ENCODE measurements at places on chromosomes 6 and 20. TPM values are rescaled to one million over a fixed set of nuclear protein-coding genes. Genes with fewer than 3 reads are reported as not detected.

Gene C20orf202
- 0.68 TPM for total RNA-seq

Gene THBS2
- total RNA-seq, result not detected

Gene SLC17A1
- 0.52 TPM for total RNA-seq

Gene CLVS2
- total RNA-seq, result not detected

Gene KIF13A
- total RNA-seq, result 1.4 TPM

DNA sequence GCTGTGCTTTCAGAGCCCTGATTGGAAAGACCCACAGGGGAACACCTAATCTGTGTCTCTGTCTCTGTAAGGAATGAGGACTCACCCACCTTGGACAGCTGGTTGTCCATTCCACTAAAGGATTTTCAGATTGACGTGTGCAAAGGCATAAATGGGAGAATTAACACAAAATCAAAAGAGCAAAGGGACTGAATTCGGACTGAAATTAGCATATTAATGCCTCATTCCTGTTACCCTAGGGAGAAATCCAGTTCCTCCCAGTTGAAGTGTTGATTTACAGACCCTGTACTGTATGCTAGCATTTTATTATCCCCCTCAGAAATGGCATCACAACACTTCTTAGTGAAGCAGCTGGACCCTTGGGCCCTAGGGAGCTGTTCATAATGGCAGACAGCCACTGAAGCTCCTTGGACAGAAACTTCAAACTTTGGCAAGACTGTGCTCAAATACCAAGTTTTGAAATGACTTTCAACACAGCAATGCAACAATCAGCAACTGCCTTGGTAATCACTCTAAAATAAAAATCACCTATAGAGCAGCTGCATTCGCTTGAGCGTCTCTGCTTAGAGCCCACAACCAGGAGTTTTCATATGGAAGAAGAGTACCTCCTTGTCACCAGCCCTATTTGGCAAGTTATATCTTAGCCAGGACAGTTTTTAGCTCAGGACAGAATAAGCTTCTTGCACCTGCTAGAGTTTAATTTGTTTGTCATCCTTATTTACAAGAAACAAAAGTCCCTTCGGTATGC lies 118.1 kb downstream of the TRDN start:
- DNase-seq, result no peak

GRCh38 chr20:59291740-59292383 lies 8.5 kb upstream of the EDN3 start:
- no peak for DNase-seq

DNA sequence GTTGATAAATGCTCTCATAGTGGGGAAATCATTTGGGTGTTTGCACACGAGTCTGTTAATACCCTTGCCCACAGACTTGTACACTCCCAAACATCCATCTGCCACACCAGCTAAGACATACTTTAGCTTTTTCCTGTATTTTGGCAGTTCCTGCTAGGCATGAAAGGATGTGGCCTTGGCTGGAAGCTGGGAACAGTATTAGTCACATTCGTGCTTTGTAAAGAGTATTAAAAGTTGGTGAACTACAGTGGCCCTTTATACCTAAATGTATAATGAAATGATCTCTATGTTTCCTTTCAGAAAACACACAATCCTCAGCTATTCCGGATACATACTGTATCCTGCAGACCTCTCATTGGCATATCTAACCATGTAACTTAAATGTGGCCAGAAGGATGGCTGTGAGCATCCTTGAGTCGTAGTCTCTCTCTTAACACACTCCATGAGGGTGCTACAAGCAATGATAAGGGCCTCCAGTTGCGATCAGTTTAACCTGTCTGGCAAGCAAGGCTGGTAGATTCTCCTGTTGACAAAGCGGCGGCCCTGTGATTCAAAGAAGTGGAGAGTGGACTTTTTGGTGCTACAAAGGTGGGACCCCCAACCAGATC lies 1.5 kb downstream of the LEMD2 start:
- DNase-seq, result no peak

- DNase-seq, result no peak
Observed at GRCh38 chr6:136822046-136822375, 381 bp upstream of the PEX7 start.

DNA sequence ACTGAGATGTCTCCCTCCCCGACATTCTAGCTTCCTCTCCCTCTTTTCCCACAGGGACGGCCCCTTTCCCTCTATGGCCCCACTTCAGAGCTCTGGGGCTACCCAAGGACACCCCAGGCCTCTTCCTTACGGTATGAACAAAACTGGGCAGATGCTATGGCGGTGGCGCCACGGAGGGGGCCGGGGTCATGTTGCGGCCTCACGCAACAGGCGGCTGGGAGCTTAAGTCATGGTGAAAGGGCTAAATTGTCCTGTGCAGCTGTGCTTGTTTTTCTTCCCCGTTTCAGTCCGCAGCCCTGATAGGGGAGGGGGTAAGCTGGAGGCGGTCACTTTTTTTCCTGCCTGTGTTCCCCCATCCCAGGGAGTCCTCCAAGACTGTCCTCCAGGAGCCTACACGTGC lies 17.6 kb upstream of the KIAA1755 start:
- DNase-seq, result no peak

DNA sequence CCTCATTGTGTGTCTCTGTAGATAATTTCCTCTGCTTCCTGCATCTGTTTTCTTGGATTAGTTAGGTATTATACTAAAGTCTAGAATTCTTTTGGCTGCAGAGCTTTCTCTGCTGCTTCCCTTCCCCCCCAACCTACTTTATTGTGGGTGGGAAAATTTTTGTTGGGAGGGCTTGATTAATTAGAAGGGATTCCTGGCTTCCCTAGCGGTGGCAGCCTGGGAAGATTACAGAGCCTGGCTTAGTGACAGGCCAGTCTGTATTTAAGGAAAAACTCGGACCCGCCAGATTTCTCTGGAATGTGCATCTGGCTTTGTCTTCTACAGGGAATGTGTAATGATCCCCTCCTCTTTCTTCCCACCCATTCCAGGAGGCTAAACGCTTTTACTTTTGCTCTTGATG lies 31.2 kb downstream of the SLX4IP start:
- DNase-seq, result no peak

GRCh38 chr6:169420912-169421543 lies 167.4 kb upstream of the THBS2 start:
- no peak for DNase-seq

DNA sequence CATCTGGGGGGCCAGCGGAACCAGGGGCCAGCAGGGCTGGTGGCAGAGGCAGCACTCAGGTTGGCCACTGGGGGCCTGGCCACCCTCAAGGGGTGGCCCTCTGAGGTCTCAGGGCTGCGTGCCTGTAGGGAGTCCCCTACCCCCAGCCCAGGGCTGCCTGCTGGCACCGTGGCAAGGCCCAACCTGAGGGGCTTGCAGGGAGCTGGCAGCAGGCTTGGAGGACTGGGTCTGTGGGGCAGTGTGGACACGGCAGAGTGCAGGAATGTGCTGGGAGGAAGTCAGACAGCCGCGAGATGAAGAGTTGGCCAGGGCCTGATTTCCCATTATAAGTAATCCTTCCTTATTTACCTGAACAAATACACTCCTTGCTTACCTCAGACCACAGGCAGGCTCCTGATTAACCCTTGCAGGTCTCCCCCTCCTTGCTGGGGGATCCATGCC lies at the start of gene SPDEF:
SPDEF (minus strand) TSS at position 299 of the 441 bp plus-strand sequence. CDS start 11,874 bp downstream, outside the sequence.
- DNase-seq, result no peak

- DNase-seq, result no peak
Observed at GRCh38 chr20:56733967-56734366, 104.9 kb downstream of the TFAP2C start.

- no peak for DNase-seq
Observed at GRCh38 chr20:31551163-31552081, 37.2 kb downstream of the HM13 start.

- DNase-seq, result no peak
Observed at GRCh38 chr6:17385660-17386059, 7.7 kb upstream of the CAP2 start.

DNA sequence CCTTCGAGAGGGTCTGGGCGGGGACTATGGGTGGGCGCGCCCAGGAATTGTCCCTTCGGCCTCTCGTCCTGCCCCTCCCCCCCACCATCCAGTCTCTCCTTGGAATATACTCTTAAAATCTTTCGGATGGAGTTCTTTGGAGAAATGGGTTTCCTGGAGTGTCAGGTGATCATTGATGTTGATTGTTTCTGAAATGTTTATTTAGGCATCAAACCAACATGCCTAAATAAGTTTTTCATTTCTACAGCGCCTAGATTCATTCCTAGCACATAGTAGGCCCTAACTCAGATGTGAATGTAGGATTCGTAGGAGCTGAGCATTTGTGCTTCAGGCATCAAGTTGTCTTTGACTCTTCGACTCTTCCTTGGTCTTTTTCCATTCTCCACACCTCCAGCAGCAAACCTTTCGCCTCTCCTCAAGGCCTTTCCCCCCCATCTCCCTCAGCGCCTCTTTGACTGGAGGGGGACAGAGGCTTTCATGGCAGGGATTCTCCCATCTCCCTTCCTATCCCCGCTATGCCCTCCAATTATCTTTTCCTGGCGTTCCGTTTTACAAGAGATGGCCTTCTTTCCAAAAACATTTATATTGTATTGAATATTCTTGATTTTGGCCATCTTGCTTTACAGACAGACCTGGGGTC lies 610 bp downstream of the CASP8AP2 start:
- DNase-seq, result no peak

DNA sequence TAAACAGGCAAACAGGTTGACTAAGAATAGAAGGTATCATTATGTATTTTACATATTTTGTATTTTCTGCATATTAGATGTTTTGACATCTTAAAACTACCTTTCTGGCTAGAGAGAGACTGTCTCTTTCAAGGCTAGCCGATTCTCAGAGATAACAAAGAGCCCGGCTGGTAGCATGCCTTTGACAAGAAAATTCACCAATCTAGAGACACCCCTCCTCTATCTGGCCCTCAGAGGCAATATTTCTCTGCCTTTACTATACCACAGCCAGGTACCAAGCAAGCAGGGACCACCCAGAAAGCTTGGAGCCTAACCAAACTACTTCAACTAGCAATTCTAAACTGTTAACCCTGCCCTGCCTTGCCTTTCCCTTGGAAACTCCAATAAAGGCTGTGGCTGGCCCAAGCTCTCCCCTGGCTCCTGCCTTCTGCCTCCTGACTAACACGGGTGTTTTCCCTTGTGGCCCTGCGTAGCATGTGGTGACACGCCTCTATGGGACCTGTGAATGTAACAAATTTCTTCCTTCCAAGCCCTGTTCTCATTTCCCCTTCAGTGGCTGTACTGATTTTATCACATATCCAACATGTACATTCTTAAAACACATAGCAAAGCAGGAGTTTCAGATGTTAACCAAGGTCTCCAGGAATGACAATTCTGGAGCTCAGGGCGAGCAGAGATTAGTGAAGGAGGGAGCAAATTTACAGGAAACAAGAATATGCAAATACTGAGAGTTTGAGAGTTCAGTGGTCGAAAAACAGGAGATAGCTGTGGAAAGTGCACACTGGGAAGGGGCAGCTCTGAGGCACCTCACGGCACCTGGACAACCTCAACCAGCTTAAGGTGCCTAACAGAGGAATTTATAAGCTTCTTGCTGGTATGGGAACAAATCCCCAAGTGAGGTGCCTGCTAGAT lies 120.8 kb downstream of the BACH2 start:
- peak; percentile 8 for DNase-seq

DNA sequence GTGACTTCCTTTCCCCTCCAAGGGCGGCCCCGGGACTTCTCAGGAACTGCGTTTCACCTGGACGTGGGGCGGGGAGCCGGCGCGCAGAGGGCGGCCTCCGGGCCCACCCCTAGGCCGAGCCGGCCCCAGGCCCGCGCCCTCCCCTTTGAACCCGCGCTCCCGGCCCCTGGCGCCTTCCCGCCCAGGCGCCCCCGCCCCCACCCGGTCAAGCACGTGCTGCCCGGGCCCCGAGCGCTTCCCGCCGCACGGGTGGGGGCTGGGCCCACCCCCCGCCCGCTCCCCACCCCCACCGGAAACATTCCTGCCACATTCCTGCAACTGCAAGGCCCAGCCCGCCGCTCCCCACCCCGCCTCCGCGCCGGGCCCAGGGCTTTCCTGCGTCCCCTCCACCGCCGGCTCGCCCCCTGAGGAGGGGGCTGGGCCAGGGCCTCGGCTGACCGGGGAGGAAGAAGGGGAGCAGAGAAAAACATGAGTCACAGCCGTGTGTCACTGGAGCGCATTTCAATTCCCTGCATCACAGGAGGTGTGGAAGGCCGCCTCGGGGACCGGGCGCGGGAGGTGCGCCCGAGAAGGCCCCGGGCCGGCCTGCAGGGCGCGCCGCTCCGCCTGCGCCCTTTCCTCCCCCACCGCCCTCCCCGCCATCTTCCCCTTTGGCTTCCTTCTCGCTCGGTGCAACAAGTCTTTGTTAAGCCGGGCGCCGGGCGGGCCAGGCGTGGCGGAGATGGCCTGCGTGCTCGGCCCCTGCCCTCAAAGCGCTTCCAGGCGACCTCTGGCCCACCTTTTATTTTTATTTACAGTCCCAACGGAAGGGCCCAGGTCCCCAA lies 1.2 kb upstream of the HMGA1 start:
- DNase-seq, result peak; percentile 59

DNA sequence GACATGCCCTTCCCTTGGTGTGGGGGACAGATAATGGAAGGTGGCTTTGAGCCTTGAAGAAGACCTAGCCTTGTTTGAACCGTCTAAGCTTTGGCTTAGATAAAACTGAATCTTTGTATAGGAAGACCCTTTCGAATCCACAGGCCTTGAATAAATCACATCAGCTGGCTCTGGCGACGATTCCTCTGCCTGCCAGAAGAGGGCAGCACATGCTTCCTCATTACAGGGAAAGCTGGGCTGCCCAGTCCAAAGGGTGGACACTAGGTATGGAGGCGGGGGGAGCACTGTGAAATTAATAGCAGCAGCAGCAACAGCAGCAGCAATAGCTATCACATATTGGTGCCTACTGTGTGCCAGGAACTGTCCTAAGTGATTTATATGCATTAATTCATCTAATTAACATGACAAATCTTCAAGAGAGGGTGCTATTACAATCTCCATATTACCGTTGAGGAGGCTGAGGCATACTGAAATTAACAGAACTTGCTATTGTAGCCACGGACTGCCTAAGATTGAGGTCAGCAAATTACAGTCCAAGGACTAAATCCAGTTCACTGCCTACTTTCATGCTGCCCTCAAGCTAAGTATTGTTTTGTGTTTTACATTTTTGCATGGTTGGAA lies 85.1 kb downstream of the CLIC5 start:
- peak; percentile 23 for DNase-seq

DNA sequence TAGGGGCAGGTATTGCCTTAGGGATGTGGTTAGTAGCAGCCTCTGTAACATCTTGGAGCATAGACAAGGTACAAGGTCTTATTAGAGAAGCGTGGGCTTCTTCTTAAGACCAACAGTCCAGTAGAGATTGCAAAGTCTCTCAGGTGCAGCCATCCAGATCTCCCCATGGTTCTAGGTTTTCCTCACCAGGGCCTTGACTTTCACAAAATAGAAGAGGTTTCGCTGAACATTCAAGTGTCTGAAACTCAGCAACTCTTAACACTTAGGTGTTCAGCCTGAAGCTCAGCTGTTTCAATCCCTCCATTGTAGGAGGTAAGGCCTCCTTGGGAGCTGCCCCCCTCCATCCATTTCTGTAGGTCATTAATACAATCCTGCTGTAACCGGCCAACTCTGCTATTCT lies 44.4 kb downstream of the GOPC start:
- DNase-seq, result no peak

GRCh38 chr6:100721256-100721655 lies 159.9 kb downstream of the ASCC3 start:
- DNase-seq, result no peak

- no peak for DNase-seq
Observed at GRCh38 chr6:79718509-79719247, 87.5 kb downstream of the SH3BGRL2 start.

All from T-helper 17 cell (primary cell).